Activated CD4-positive, alpha-beta T cell treated with anti-CD3 and anti-CD28 coated beads for 1 hour (primary cell): ENCODE measurements at places on chromosomes 16 and 17.

GRCh38 chr17:65185668-65186382 lies 48.7 kb downstream of the RGS9 start:
- no peak for DNase-seq

DNA sequence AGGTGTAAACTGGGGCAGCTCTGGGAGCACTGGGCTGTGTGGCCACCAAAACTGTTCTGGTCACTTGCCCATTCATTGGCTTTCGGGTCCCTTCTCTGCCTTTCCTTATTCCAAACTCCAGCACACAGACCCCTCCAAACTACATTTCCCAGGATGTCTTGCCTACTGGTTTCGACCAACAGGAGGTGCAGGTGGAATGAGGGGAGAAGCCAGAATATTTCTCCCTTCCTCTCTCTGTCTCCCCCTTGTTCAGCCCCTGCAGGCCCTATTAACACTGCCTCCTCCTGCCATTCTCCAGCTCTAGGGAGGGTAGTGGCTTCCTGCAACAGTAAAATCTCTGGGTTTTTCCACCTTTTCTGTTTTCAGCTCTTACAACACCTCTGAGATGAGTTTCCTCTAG lies 13.2 kb upstream of the NAGPA start:
- no peak for DNase-seq

- DNase-seq, result no peak
These were observed 36.8 kb upstream of the CBFA2T3 start for GRCh38 chr16:89013692-89014402.

- no peak for DNase-seq
These were observed 104.0 kb upstream of the CDH5 start for GRCh38 chr16:66262253-66263167.

DNA sequence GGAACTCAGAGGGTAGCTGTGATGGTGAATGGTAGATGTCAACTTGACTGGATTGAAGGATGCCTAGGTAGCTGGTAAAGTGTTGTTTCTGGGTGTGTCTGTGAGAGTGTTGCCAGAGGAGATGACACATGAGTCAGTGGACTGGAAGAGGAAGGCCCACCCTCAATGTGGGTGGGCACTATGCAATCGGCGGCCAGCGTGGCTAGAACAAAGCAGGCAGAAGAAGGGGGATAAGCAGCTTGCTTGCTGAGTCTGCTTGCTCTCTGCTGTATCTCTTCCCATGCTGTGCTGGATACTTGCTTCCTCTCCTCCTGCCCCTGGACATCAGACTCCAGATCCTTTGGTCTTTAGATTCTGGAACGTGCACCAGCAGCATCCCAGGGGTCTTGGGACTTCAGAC lies 128.1 kb downstream of the AIPL1 start:
- DNase-seq, result no peak

DNA sequence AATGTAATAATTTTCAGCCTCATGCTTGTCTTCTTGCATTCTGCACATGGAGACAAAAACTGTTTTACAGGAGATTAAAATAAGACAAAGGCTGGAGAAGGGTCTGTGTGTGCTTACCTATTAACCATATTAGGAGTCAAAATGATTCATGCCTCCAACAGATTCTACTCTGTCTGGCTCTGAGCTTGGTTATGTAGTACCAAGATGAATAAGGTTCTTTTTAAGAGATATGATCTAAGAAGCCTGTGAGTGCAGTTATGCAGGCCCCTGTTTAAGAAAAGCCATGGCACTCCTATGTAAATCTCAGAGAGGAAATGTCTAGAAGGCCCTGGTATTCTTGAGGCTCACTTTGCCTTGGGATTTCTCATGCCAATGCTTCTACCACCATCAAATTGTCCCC lies 486.6 kb upstream of the CDH11 start:
- DNase-seq, result no peak

GRCh38 chr16:49523435-49524159 lies 150.0 kb downstream of the C16orf78 start:
- no peak for DNase-seq

DNA sequence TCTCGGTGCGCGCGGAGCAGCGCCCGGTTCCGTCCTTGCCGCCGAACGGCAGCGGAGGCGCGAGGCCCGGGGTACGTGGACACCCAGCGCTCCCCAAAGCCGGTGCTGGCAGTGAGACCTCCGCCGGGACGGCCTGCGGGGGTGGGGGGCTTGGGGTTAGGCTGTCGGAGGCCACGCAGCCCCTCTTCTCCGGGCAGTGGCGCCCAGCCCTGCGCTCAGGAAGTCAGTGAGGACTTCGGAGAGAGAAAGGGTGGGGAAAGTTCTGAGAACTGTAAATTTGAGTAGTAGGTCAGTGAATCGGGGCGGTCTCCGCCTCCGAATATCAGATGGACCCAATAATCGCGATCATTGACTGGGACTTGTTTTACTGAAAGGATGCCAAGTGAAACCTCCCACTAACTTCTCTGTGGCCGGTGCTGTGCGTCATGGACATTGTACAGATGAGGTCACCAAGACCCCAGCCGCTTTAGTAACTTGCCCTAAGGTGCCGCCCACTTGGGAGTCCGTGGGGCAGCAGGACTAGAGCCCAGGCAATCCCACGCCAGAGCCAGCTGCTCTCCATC lies 468 bp downstream of the IL4R start:
- DNase-seq, result no peak

DNA sequence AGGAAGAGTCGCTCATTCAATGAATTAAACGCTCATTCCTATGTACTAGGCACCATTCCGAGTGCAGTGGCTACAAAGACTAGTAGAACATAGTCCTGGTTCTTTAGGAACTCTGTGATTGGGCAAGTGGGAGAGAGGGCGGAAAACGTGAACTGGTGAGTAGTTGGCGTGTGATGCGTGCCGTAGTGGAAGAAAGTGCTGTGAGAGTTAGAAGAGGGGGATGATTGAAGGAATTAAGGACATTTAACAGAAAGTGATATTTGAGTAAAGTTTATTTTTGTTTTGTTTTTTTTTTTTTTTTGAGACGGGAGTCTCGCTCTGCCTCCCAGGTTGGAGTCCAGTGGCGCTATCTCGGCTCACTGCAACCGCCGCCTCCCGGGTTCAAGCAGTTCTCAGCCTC lies 7.9 kb upstream of the SLFN14 start:
- no peak for DNase-seq

- no peak for DNase-seq
These were observed 421.7 kb upstream of the C16orf82 start for GRCh38 chr16:26644912-26645543.

DNA sequence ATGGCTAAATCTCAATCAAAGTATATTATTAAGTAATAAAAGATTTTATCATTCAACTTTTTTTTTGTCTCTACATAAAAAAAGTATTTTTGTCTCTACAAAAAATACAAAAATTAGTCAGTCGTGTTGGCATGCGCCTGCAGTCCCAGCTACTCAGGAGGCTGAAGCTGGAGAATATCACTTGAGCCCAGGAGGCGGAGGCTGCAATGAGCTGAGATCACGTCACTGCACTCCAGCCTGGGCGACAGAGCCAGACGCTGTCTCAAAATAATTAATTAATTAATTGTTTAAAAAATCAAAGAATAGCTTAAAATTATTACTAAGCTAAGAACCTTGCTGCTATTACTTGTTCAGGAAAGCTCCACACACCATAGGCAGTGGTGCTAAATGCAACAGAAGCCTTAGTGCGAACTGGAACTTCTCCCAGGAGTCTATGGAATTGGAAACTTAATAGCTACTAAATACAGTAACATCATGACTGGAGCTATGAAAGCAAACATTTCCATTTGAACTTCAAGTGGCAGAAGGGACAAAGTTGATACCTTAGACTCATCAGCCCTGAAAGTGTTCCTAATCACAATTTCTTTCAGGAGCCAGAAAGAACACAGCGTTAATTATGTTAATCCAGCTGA lies 22.6 kb downstream of the ADCY9 start:
- DNase-seq, result no peak

GRCh38 chr17:65601145-65601544 lies 39.7 kb upstream of the AXIN2 start:
- no peak for DNase-seq

GRCh38 chr17:74840989-74841666 lies 18.6 kb downstream of the GRIN2C start:
- no peak for DNase-seq

- DNase-seq, result no peak
These were observed 492.2 kb upstream of the PSMD7 start for GRCh38 chr16:73804456-73804855.

GRCh38 chr16:82368041-82368440 lies 198.0 kb upstream of the MPHOSPH6 start:
- no peak for DNase-seq

DNA sequence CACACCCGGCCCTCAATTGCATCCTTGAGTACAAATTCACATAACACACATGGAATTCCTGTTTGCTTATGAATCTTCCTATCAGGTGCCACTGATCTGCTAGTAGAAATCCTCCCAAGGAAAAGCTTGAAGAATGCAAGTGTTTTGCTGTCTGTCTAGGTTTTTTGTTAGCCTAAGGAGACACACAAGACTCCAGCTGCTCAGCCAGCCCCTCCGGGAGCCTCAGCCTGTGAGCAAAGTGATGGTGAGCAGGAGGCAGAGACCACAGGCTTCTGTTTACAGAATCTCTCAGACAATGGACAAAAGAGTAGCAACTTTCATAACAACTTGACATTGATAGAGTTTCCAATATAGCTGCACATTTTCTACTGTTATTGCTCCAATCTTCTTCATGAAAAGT lies 18.4 kb upstream of the PRKCA start:
- DNase-seq, result no peak

DNA sequence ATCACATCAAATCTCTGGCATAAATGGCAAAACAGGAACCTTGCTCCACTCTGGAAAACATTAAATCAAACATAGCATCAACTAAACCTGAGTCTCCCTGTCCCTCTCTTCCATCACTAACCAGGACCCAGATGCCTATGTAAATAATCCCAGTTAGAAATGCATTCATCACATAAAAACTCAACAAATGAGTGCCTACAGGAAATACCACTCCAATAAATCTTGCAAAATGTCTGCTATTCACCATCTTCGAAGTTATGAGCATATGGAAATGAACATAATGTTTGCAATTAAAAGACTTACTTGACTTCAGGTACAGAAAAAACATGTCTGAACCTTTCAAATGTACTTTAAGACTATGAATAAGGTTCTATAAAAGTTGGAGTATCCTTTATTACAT lies 425.0 kb downstream of the CDH11 start:
- DNase-seq, result no peak

GRCh38 chr17:76458580-76459490 lies 5.9 kb upstream of the UBE2O start:
- no peak for DNase-seq

GRCh38 chr17:43949781-43950180 lies 4.0 kb downstream of the PYY start:
- DNase-seq, result no peak

GRCh38 chr17:62134397-62134796 lies 69.3 kb upstream of the MED13 start:
- DNase-seq, result no peak

- DNase-seq, result no peak
These were observed 176.8 kb upstream of the ASIC2 start for GRCh38 chr17:33469911-33470310.

DNA sequence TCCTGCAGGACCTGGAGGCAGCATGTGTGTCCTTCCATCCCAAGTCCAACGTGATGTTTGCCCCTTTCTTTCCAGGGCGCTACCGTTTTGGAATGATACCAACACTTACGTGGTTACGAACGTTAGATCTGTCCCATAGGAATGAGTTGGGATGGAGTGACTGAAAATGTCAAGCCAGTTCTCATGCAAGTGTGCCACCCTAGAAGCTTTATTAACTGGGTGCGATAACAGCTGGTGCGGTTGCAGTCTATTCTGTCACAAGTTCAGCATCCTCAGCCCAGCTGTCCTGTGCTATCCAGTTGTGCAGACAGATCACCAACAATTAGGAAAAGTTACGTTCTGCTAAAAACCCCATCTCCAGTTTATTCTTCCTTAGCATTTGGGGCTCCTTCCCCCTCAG lies 52.5 kb downstream of the BANP start:
- no peak for DNase-seq

GRCh38 chr16:30010844-30011713 lies at the start of gene DOC2A:
DOC2A (minus strand) TSS chr16:30011027; CDS start chr16:30010222, 805 bp downstream.
- DNase-seq, result no peak

DNA sequence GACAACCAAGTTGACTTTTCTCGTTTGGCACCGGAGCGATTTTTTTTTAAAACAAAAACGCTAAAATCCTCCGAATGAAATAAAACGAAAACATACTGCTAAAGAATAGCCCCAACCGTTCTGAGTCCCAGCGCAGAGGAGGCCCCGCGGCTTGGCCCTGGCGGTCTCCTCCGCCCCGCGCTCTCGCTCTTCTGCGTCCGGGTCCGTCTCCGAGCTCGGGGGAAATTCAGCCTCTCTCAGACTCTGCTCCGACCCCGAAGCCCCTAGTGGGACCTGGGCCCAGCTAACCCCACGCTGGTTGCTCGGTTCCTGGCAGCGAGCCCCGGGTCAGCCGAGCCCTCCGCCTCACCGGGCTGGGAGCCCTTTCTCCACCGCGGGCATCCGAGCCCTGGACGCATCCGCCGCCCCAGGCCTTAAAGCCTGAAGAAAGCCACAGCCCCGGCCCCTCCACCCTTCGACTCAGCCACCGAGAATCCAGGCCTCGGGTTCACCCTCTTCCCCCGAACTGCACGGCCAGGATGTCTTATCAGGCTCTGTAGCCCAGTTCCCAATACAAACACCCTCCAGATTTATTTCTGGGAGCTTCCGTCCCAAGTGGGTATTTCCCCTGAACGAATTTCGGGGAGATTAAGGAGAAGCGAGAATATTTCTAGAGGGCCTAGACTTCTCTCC lies 1.2 kb downstream of the TBX2 start:
- no peak for DNase-seq

DNA sequence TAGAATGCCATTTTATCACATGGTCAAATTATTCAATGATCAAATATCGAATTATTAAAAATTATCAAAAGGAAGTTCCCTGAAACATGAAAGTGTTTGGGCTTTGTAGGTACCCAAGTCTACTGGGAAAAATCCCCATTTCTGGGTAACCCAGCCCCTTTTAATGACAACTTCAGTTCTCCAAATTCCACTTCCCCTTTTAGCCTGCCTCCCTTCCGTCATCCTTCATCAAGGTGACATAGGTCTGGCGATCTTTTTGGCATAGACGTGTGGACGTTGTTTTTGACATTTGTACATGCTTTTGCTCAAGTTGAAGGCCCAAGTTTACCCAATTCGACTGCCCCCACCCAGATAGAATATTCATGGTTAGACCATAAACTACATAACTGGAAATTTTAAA lies 660.9 kb downstream of the MAF start:
- no peak for DNase-seq

DNA sequence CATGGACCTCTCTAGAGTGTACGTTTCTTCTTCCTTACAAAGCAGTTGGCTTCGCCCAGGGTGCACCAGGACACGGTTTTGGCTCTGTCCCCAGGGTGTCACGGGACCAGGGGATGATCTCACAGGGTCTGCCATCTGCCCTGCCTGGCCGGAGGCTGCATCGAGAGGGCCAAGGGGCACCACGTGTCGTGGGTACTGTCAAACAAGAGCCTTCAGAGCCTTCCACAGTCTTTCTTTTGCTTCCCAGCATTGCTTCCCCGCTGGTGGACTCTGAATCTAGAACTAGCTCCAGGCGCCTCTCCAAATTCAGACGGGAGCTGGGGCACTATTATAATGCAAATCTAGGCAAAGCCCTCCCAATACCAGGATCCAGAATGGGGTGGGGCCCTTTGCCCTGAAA lies 47.9 kb downstream of the MAPT start:
- no peak for DNase-seq
